RKO (cell line): ENCODE measurements at places on chromosomes 7 and 10.

DNA sequence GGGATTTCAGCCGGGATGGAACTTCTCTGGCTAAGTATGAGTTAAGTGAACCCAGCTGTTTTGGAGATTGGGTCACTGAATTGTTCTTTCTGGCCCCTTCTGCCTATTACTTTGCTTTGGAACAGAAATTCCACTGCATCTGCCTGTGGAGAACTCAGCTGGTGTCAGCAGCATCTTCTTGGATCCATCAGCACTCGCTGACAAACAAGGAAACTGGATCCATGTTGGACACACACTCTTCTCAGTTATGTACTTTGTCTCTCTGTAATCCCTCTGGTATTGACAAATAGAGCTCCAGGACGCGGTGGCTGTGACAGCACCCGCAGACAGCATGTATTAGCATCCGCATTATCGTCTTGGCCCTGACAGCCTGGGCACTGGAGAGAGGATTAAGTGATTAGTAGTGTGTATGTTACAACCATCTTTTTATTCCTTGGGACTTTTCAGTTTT lies 73.0 kb upstream of the BMPER start:
- DNase-seq = no peak

DNA sequence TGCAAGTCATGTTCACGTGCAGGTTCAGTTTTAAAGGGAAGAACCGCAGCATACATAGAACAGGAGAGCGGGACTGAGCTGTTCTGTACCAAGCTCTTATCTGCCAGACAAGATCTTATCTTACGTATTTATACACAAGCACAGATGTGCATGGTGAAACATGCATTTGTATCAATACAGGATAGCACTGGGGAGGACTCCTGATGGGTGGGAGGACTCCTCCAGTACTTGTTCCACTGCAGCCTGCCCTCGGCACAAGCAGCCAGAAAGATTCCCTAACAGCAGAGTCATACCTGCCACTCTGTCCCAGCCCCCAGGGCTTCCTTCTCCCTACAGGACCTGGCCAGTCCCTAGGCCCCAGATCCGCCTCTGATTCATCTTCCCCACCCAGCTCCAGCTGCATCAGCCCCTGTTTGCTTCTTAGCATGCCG lies 13.2 kb upstream of the PRKCQ start:
- no peak for DNase-seq

DNA sequence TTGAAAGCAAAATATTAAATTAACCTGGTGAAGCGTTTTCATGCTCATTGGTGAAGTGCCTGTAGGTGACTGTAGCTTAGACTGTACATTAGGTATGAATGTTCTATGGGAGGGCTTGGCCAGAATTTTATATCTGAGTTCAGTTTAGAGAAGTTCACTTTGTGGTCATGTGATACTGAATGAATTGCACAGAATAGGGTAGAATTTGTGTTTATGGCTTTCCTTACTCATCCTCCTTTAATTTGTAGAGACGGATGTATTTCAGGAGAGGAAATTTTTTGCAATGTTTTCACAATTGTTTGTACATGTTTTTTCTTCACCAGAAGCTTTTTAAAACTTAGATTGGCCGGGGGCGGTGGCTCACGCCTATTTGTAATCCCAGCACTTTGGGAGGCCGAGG lies 32.3 kb downstream of the REEP3 start:
- DNase-seq = no peak

DNA sequence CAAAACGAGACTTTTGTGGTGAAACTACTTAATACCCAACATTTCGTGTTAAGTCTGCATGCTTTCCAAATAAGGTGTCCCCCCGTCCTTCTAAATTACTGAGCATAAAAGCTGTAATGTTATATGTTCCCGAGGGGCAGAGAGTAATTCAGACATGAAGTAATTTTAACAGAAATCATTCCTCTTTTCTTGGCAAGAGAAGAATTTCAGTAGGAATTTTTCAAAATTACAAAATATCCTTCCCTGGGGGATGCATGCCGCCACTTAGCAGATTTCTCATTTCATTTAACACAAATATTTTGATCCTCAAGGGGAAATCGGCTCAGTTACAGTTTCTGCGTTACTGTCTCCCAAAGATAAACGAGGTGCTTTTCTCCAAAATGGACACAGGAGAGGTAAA lies 213.2 kb upstream of the RHOBTB1 start:
- DNase-seq = no peak

GRCh38 chr7:86932038-86932512 lies 127.4 kb downstream of the ELAPOR2 start:
- DNase-seq = peak; percentile 30

DNA sequence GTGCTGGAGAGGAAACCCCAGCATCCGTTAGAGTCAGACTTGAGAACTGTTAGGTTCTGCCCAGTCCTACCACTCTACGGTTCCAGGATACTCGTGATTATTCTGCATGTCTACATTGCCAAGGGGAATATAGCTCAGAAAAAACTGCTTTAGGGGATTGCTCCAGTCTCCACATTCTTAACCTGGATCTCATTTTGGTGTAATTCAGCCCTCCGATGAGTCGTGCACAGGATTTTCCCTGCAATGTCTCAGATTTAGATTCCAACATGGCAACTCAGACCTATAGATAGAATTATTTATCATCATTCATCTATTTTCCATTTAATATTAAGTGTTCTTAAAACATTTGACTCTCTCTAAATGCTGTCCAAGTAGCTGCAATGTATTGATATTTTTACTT lies 121.1 kb upstream of the ZEB1 start:
- DNase-seq = peak; percentile 29

DNA sequence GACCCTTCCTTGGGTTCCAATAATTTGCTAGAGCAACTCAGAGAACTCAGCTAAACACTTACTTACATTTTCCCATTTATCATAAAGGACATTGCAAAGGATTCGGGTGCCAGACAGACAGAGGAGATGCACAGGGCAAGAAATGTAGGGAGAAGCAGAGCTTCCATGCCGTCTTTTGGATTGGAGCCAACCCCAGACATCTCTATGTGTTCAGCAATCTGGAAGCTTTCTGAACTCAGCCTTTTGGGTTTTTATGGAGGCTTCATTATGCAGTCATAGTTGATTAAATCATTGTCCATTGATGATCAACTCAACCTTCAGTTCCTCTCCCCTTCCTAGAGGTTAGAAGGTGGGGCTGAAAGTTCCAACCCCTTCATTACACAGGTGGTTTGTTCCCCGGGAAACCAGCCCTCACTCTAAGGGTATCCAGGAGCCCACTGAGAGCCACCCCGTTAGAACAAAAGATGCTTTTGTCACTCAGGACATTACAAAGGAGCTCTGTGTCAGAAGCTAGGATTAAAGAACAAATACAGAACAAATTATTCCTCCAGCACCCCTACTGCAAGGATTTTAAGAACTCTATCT lies 211.9 kb upstream of the VSTM2A start:
- no peak for DNase-seq

DNA sequence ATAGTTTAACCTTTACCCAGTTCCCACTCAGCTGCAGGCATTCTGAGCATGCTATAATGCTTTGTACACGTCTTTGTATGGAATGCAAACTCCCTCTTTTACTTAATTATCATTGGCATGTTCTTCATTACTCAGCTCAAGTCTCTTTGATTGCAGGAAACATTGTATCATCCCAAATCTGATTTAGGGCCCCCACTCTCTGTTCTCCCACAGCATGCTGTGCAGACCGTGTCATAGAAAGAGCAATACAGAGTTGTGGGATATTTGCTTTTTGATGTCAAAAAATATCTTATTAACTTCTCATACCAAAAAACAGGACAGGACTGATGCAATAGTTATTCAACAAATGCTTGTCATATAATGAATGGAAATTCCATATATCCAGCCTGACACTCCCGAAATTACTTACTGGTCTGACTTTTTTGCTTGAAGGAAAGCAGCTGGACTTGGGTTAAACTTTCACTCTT lies 1081.5 kb upstream of the C7orf33 start:
- DNase-seq = no peak
